ENCODE measurements at places on chromosomes 5 and 9. TPM values are rescaled to one million over a fixed set of nuclear protein-coding genes. Genes with fewer than 3 reads are reported as not detected.

SUSD3 gene
- 54.8 TPM for total RNA-seq

ENDOG gene
- total RNA-seq = 13.3 TPM

UBE2QL1 gene
- 0.77 TPM for total RNA-seq

SCGB3A2 gene
- not detected for total RNA-seq
